Bladder microvascular endothelial cell (primary cell): ENCODE measurements at places on chromosomes 7 and 10. TPM values are rescaled to one million over a fixed set of nuclear protein-coding genes. Genes with fewer than 3 reads are reported as not detected.

Gene TRPV5
- not detected in 2 replicates for total RNA-seq

Gene HYAL4
- 1.2 TPM in 1 of 2 replicates, not detected in the other for total RNA-seq

Gene TTYH3
- total RNA-seq = 43.2 and 131 TPM in 2 replicates

Gene GPR15LG
- total RNA-seq = not detected in 2 replicates

Gene CARD11
- 0.32 and 6.5 TPM in 2 replicates for total RNA-seq

Gene GDF10
- total RNA-seq = not detected in 2 replicates

Gene ZNF12
- 7.3 and 17.2 TPM in 2 replicates for total RNA-seq

Gene SEPTIN7
- total RNA-seq = 124 and 244 TPM in 2 replicates

Gene FAM25A
- not detected in 2 replicates for total RNA-seq
